Bronchial smooth muscle cell (primary cell): ENCODE measurements at places on chromosomes 6 and 20. TPM values are rescaled to one million over a fixed set of nuclear protein-coding genes. Genes with fewer than 3 reads are reported as not detected.

TNFRSF6B gene
- total RNA-seq, result 0.52 and 18.1 TPM in 2 replicates

GSTA3 gene
- total RNA-seq, result 0.17 TPM in 1 of 2 replicates, not detected in the other

DUSP15 gene
- 0.26 TPM in 1 of 2 replicates, not detected in the other for total RNA-seq

RAE1 gene
- 23.5 and 40.1 TPM in 2 replicates for total RNA-seq

TBXT gene
- not detected in 2 replicates for total RNA-seq

SNX21 gene
- 80.1 and 108 TPM in 2 replicates for total RNA-seq

C4B gene
- 8.8 and 15.4 TPM in 2 replicates for total RNA-seq

NKAPL gene
- total RNA-seq, result 0.26 and 2.0 TPM in 2 replicates

KHDC1 gene
- 4.6 and 6.0 TPM in 2 replicates for total RNA-seq

EPPIN gene
- not detected in 2 replicates for total RNA-seq

MAS1 gene
- not detected in 2 replicates for total RNA-seq

TXNDC5 gene
- total RNA-seq, result 420 and 439 TPM in 2 replicates

COL9A1 gene
- not detected in 2 replicates for total RNA-seq

TCF19 gene
- 1.9 and 5.0 TPM in 2 replicates for total RNA-seq

GMPR gene
- 4.4 and 5.8 TPM in 2 replicates for total RNA-seq

RAB23 gene
- total RNA-seq, result 24.7 and 31.6 TPM in 2 replicates

GSTA2 gene
- not detected in 2 replicates for total RNA-seq

TMEM74B gene
- not detected in 2 replicates for total RNA-seq

LY6G6D gene
- 0.47 TPM in 1 of 2 replicates, not detected in the other for total RNA-seq

CLVS2 gene
- total RNA-seq, result under 0.01 TPM in 1 of 2 replicates, not detected in the other

C20orf202 gene
- total RNA-seq, result not detected in 2 replicates

HCRTR2 gene
- total RNA-seq, result not detected in 2 replicates

RIPOR3 gene
- 7.7 and 22.1 TPM in 2 replicates for total RNA-seq

MYB gene
- total RNA-seq, result under 0.01 and 0.17 TPM in 2 replicates

BTN1A1 gene
- total RNA-seq, result under 0.01 TPM in 1 of 2 replicates, not detected in the other

LRFN2 gene
- total RNA-seq, result not detected in 2 replicates

COL21A1 gene
- 5.4 and 15.5 TPM in 2 replicates for total RNA-seq

NOX3 gene
- not detected in 2 replicates for total RNA-seq

FRK gene
- total RNA-seq, result 1.7 TPM in 2 replicates

DDX43 gene
- total RNA-seq, result 0.32 TPM in 1 of 2 replicates, not detected in the other

DEFB124 gene
- not detected in 2 replicates for total RNA-seq

CRISP2 gene
- not detected in 2 replicates for total RNA-seq

KIF25 gene
- total RNA-seq, result not detected in 2 replicates

TMC2 gene
- total RNA-seq, result 0.09 TPM in 1 of 2 replicates, not detected in the other

TTK gene
- total RNA-seq, result 0.34 and 3.2 TPM in 2 replicates

OR12D3 gene
- total RNA-seq, result not detected in 2 replicates

TREML2 gene
- under 0.01 TPM in 1 of 2 replicates, not detected in the other for total RNA-seq

LAMA2 gene
- 110 and 204 TPM in 2 replicates for total RNA-seq

SYNCRIP gene
- 27.2 and 35.6 TPM in 2 replicates for total RNA-seq

TSBP1 gene
- not detected in 2 replicates for total RNA-seq

PRKN gene
- 3.6 and 4.0 TPM in 2 replicates for total RNA-seq

BPIFB1 gene
- total RNA-seq, result not detected in 2 replicates
